ENCODE measurements at places on chromosomes 2 and 18.

DNA sequence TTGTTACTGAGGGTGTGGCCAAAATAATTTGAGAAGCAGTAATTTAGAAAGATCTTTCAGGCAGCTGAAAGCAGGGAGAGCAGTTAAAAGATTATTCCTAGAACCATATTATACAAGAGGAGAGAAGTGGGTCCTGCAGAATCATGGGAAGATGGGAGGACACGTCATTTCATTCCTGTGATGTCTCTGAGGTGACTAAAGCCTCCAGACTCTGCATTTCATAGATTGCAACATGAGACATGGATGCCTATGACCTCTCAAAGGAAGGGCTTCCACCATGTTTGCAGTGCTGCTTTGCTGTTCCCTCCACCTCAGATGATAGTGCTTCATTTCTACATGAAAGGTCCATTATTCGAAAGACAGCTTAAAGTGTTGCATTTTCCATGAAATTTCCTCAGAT, 788.4 kb downstream of the TSN start:
- DNase-seq = no peak

DNA sequence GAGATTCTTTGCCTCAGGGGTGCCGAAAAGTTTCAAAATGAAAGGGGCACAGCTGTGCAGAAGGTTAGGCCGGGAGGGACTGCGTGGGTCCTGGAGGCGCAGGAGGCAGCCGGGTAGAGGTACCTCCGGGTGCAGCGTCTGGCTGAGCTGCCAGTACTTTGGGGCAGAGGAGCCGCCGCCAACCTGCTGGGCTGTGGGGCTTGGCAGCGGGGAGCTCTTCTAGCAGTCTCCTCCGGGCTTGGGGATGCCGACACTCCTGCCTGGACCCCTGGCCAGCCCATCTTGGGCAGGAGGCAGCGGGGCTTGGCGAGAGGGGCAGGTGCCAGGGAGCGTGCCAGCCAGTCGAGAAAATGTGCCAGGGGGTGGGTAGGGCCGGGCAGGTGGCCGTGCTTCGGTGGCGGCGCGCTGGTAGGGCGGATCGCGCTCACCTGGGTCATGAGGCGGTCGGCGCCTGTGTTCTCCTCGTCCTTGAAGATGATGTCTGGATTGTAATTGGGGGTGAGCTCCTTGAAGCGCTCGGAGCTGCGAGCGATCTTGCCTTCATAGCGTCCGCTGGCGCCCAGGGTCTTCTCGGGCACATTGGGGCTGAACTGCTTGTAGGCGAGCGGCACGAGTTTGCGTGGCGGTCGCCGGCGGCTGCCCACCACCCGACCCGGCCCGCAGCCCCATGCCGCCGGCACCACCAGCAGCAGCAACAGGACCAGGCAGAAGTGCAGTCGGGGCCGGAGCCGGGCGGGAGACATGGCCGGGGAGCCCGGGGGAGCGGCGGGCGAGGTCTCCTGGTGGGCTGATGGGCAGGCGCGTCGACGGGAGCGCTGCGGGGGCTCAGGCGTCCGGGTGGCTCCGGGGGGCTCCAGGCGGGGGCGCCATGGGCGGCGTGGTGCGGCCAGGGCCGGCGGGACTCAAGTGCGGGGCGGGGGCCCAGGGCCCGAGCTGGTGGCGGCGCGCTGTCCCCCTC, 717 bp downstream of the IHH start:
- DNase-seq = no peak

- DNase-seq = no peak
Measured at GRCh38 chr2:85852152-85852840, 36.5 kb downstream of the ST3GAL5 start.

DNA sequence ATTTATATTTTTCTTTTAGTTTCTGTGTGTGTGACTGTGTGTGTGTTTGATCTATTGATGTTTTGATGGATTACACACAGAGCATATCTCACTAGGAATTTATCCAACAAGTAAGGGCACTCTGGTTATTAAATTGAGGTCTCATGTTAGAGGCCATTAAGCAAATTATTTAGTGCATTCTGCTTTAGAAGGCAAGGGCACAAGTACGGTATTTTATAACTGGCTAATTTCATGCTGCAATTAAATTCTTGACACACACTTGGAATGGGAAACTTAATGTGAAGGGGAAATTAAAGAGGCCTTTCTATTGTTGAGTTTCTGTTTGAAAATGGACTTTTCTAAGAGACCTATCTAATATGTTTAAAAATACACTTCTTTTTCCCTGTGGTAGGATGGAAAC, 25.8 kb downstream of the NYAP2 start:
- no peak for DNase-seq

DNA sequence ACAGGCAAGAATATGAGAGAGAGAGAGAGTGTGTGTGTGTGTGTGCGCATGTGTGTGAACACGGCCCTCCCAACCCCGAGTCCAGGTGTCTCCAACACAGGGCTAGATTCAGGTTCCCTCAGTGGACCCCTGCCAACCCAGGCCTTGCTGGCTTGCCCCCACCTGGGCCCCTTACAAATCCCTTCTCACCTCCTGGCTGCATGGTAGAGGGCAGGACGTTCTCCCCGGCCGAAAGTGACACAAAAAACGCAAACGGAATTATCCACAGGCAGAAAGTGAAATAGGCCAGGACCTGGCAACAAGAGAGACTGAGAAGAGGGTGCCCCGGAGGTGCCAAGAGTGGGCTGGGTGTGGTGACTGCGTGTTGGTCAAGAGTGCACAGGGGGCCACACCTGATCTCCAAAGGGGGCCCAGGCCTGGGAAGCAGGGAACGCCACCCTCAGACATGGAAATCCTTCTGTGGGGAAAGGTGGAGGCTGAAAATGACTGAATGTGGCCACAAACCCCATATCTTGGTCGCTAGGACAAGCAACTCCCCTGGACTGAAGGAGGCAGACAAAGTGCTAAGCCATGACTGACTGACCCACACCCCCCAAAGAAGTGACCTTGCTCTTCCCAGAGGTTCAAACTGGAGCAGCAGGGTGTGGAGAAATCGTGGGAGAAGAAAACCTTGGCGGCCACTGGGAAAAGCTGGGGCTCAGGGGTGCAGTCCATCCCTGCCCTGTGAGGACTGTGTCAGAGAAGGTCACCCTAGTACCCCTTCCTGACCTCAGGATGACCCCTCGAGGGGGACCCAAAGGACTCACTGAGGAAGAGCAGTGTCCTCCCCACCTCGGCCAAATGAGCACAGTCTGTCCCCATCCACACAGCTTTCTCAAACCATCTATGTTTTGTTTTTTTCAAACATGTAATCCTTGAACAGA, 5.7 kb downstream of the TEX261 start:
- no peak for DNase-seq

GRCh38 chr18:59910967-59911366, 11.2 kb downstream of the PMAIP1 start:
- DNase-seq = no peak

- DNase-seq = no peak
Measured at GRCh38 chr2:236376566-236377244, 112.5 kb upstream of the ASB18 start.

DNA sequence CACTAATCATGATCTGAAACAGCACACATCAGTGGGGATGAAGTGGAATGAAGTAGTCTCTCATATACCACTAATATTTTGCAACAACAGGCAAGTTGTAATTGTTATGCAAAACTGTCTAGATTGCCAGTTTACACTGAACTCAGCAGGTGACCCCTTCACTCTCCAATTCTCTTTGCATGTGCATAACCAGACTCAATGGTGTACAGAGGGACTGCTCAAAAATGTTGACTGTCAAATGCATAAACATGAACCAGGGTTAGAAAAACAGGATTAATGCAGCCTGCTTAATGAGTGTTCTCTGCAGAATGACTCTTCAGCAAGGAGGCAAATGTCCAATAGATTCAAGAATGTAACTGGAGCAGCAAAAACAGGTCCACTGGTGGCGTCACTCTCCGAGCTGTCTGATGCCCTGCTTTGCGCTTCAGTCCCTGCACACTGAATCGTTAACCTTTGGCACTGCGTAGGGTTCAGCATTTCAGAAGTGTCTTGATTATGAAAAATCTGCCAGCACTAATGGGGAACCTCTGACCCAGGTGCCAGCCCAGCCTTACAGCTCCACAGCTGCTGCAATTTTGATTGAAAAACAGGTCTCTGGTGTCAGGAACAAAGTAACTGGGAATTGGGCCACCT, 209.3 kb downstream of the TDRD15 start:
- peak; percentile 92 for DNase-seq

- DNase-seq = no peak
Measured at GRCh38 chr2:188369365-188369764, 77.7 kb downstream of the GULP1 start.

- no peak for DNase-seq
Measured at GRCh38 chr2:171702781-171703556, 15.7 kb downstream of the DYNC1I2 start.

DNA sequence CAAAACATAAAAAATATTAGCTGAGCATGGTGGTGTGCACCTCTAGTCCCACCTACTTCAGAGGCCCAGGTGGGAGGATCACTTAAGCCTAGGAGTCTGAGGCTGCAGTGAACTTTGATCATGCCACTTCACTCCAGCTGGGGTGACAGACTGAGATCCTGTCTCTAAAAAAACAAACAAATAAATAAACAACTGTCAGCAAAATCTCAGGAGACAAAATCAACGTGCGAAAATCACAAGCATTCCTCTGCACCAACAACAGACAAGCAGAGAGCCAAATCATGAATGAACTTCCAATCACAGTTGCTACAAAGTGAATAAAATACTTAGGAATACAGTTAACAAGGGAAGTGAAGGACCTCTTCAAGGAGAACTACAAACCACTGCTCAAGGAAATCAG, 58.8 kb downstream of the TBR1 start:
- no peak for DNase-seq

DNA sequence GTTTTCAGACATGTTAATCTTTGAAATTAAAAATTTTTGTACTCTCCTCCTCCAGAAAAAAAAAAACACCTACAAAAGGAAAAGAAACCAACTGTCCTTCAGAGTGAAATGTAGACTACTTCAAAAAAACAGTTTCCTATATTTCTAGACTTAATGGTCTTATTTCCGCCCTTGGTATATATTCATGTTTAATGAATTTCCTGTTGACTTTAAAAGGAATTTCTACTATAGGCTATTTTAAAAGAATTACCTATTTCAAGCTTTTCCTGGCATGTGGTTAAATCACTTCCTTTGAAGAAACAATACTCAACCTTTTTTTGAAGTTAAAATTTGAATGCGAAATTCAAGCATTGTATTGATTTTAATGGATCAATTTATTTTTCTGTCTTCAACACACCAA, 29.2 kb downstream of the GULP1 start:
- no peak for DNase-seq

GRCh38 chr2:80068038-80068731, 236.4 kb downstream of the LRRTM1 start:
- no peak for DNase-seq

GRCh38 chr2:46812361-46813019, 103.1 kb downstream of the MCFD2 start:
- DNase-seq = peak; percentile 44

DNA sequence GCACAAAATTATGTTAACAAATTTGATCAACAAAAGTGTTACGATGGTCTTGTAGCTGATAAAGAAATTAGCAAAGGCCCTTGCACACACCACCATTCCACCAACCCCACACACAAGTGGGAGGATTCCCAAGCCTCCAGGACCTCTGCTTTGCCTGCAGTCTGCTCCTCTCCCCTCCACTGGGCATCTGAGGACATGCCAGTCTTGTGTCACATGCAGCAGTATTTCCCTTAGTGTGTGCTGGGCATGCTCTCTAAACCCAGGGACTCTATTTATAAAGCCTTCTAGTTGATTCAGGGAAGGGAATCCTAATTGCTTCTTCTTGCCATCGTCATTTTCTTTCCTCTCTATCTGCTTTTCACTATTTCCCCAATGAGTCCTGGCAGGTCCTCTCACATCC, 53.3 kb downstream of the KCTD18 start:
- no peak for DNase-seq

DNA sequence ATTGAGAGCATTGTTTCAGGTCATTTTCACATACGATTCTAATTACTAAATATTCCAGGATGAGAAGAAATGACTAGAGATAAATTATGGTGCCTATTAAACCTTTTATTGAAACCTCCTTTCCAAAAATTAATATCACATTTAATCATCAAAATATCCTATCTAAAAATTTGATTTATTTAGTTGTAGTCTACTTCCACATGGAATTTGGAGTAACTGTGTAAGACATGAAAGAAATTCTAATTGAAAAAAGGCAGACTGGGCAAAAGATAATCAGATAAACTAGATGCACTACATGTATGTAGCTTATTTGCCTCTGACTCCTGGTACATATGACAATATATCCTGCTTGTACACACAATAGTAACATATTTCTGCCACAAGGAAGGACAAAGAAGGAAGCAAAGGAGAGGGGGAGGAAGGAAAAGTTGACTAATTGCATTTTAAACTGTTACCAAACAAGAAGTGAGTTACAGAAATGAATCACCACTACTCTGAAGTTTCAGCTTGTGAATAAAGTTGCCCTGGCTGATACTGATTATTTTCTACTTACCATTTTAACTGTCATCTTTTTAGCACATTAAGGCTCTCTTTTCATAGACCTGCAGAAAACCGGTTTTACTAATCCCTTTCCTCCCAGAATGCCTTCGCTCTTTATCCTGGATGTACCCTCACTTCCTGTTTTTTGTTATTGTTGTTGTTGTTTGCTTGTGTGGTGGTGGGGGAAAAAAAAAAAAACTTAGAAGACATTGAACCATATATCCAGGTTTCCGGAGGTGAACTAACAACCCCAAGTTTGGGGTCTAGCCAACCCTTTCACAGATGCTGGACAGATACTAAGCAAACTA, 28.4 kb downstream of the NRXN1 start:
- no peak for DNase-seq

- DNase-seq = peak; percentile 80
Measured at GRCh38 chr2:53512071-53512826, 255.4 kb upstream of the CHAC2 start.

- DNase-seq = peak; percentile 51
Measured at GRCh38 chr2:124025891-124026434, 876 bp downstream of the CNTNAP5 start.

DNA sequence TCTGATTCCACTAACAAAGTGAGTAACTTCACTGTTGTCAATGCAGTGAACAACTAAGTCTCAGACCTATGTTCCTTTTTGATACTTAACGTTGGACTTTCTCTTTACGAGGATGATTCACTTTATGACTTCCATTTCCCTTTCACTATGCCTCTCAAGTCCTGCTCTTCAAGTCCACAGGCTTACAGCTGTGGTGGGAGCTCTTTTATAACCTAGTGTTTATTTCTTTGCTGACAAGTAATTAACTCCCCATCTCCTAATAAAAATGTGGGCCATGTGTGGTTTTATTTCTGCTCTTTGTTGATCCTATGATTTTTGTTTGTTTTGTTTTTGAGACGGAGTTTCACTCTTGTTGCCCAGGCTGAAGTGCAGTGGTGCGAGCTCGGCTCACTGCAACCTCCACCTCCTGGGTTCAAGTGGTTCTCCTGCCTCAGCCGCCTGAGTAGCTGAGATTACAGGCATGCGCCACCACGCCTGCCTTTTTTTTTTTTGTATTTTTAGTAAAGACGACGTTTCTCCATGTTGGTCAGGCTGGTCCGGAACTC, 142.1 kb downstream of the USP34 start:
- DNase-seq = no peak

- DNase-seq = no peak
Measured at GRCh38 chr2:3143602-3144001, 234.0 kb downstream of the EIPR1 start.

- no peak for DNase-seq
Measured at GRCh38 chr2:197108758-197109157, 182.3 kb upstream of the PGAP1 start.

- no peak for DNase-seq
Measured at GRCh38 chr18:71942433-71942832, 601.7 kb downstream of the CBLN2 start.
